ENCODE measurements at places on chromosomes 13 and 19. TPM values are rescaled to one million over a fixed set of nuclear protein-coding genes. Genes with fewer than 3 reads are reported as not detected.

The IGFL3 gene
- total RNA-seq: not detected

DNA sequence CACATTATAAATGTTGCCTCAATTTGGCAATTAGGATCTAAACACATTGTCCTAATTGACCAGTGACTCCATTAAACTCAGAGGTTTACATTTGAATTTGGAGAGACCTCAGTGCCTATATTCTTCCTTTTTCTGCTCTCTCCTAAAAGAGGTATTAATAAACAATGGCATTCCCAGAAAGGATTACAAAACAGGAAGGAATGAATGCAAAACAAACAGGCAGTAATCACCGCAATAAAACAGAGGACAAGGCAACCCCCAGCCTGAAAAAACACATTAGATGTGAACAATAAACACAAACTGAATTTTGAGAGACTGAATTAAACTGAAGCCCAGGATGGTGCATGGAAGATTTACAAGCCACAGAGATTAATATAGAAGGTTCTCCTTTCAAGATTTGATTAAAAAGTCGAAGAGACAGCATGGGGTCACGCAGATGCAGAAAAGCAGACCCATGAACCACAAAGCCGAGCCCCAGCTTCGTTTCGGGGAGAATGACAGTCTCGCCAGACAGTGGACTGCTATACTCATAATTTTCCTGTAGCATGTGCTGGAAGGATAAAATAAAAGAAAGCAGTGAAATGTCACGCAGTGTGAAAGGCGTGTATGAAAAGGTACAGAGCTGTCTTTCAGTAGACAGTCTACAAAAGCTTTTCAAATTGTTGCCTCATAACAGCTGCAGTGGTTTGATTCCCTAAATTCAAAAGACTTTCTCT is 503.0 kb downstream of the LIG4 start:
- no peaks in the 10 kb centered on the region for H3K4me1 ChIP-seq
- H3K4me3 ChIP-seq: no peak overlapping the region
- DNase-seq: no peak
- no peak overlapping the region for H3K27ac ChIP-seq
- no peaks in the 10 kb centered on the region for H3K36me3 ChIP-seq

DNA sequence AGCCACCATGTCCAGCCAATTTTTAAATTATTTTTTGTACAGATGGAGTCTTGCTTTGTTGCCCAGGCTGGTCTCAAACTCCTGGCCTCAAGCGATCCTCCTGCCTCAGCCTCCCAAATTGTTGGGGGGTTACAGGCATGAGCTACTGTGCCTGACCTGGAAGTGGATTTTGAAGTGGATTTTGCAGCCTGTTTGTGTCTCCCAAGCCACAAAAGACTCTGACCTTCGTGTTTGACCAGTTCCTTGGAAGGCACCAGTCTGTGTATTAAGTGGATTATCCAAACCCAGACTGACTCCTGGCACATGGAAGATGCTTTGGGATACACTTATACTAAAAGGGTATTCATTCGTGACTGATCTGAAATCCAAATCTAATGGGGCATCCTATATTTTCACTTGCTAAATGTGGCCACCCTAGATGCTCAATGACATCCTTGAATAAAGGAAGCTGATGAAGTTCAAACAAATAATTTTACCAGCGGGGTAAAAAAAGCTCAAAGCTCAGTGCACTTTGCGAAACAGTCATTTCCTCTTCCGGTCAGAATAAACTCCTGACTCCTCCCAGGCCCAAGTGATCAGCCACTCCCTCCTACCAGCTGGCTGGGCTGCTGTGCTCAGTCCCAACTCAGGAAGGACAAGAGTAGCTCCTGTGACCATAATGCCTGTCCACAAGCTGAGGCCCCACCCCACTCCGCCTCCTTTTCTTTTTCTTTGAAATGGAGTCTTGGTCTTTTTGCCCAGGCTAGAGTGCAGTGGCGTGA is 32.6 kb upstream of the GATAD2A start:
- no peaks in the 10 kb centered on the region for H3K36me3 ChIP-seq
- H3K27me3 ChIP-seq: no peaks in the 10 kb centered on the region
- H3K4me1 ChIP-seq: peaks cover 5% of the 10 kb centered on the region
- H3K4me3 ChIP-seq: peak overlapping the region; percentile 66
- H3K27ac ChIP-seq: peak overlapping the region; percentile 94

The CLEC17A gene
- 0.28 TPM for total RNA-seq

DNA sequence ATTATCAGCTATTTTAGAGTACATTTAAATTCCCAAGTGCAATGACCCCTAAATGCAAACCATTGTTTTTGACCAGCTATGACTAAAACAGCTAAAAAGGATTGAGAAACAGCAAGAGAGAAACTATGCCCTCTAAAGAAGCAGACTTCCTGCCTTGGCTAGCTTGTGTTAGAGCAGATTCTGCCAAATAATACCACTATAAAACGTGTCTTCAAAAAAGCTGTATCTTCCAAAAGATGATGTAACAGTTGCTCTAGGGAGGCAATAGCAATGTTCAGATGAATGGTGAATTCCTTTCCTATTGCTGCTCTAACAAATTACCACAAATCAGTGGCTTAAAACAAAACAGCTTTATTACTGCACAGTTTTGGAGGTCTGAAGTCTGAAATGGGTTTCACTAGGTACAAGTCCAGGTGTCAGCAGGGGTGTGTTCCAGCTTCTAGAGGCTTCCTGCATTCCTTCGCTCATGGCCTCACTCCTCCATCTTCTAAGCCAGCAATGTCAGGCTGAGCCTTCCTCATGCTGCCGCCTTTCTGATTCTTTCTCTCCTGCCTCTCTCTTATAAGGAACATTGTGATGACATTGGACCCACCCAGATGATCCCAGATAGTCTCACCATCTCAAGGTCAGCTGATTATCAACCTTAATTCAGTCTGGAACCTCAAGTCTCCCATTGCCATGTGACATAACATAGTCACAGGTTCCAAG is 84.5 kb downstream of the LRRC63 start:
- DNase-seq: no peak
- H3K27ac ChIP-seq: peak overlapping the region; percentile 83
- H3K4me1 ChIP-seq: peaks cover 47% of the 10 kb centered on the region
- H3K27me3 ChIP-seq: no peaks in the 10 kb centered on the region
- peaks cover 4% of the 10 kb centered on the region for H3K36me3 ChIP-seq

DNA sequence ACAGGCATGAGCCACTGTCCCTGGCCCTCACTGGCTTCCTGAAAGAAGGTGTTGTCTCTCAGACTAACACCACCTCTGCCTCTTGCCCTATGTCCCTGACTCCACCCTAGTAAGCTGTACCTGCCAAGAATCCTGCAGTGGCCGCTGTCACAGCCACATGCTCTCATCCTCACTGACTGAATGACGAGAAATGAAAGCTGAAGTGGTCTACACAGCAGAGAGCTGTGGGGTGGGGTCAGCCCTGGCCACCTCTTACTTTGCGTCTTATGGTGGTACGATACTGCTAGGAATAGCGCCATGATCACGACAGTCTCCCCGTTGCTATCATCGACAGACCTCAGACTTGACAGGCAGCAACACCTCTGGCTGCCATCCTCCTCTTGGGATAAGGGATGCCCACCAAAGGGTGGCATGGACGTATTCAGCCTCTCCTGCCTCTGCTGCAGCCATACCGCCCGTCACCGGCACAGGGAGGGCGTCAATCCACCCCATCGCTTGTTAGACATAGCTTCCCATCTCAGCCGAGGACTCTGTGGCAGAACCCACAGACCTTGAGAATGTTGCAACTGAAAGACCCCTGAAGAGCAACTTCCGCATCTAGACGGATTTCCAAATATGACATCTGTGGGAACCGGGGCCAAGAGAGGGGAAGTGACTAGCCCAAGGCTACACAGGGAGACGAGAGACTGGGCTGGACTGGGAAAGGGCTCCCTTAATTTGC is 809 bp downstream of the MYO1F start:
- no peaks in the 10 kb centered on the region for H3K27me3 ChIP-seq
- DNase-seq: no peak
- H3K4me3 ChIP-seq: peak overlapping the region; percentile 94
- peaks cover 55% of the 10 kb centered on the region for H3K4me1 ChIP-seq
- peak overlapping the region; percentile 73 for H3K27ac ChIP-seq

The LRRC63 gene
- total RNA-seq: 0.42 TPM

DNA sequence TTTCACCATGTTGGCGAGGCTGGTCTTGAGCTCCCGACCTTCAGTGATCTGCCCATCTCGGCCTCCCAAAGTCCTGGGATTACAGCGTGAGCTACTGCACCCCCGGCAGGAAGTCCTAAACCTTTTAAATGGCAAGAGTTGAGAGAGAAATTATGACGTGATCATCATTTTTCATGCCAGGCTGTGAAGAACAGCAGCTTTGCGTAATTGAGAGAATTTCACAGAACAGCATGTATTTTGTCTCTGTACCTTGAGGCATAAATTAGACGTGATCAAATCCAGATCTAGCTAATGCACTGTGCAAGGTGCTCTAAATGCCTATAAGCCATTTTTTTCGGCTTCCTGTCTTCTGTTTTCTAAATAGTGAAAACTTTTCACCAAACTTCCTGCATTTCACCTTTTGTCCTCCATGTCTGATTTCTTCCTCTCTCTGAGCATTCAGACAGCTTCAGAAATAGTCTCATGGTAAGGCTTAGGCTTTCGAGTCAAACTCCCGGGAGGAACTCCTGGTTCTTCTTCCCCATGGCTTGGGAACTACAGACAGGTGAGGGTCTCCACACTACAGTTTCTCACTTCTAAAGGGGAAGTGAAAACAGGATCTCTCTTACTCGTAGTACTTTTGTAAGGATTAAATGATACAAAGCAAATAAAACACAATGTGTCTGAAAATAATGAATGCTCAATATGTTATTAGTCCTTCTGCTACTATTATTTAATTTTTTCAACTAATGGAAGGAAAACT is 51.0 kb downstream of the WDFY2 start:
- H3K36me3 ChIP-seq: no peaks in the 10 kb centered on the region
- no peak overlapping the region for H3K4me3 ChIP-seq
- H3K27ac ChIP-seq: peak overlapping the region; percentile 50
- H3K27me3 ChIP-seq: no peaks in the 10 kb centered on the region
- no peak for DNase-seq
- H3K4me1 ChIP-seq: peaks cover 25% of the 10 kb centered on the region

The KCNRG gene
- 0.67 TPM for total RNA-seq

All from natural killer cell treated with Interleukin-12 subunit alpha and Interleukin-12 subunit beta and Interleukin-15 and Interleukin-18, amount 100 ng/mL, for 72 hours (primary cell).